CD4-positive, alpha-beta T cell treated with Interleukin-1 beta for 1 hour (primary cell): ENCODE measurements at places on chromosomes 3 and 15.

DNA sequence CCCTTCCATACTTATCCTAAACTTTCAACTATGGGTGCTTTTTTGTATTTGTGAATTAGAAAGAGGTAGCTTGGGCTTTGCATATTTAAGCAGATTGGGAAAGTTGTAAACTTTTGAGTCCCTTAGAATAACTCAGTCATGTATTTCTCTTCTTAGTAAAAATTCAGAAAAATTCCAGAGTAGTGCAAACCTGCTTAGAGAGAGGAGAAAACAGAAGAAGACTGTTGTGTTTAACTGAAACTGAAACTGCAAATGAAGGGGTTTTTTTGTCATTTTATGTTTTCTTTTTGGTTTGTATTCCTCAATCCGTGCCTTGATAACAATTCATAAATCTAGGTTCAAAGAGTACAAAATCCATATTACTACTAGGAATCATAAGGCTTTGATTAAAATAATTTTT, 31.3 kb downstream of the CD200 start:
- no peak for DNase-seq

GRCh38 chr15:47741082-47741481, 23.8 kb downstream of the SEMA6D start:
- DNase-seq: no peak

DNA sequence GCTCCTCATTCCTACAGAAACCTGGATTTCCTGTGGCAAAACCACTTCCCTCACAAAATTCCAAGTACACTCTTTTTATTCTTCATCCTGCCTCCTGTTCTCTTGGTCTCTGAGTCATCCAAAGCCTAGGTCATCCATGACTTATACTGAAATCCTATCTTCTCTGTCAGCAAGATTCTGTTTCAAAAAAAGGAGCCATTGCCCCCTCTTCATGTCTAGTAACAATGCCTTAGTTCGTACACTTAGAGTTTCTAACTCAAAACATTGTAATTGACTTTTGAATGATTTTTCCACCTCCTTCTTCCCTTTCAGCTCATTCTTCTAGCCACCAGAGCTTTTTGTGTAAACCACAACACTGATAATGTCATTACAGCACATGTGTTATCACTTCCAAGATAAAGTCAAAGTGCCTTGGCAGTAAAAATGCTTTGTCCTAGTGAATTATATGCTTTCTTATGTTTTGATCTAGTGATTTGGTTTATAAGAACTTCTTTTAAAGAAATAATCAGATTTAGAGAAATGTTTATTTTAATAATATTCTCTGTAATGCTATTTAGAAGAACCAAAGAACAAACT, 256.5 kb upstream of the NECTIN3 start:
- DNase-seq: no peak

- no peak for DNase-seq
Measured at GRCh38 chr3:66693461-66694031, 192.7 kb upstream of the LRIG1 start.

- DNase-seq: no peak
Measured at GRCh38 chr15:55696221-55696620, 46.7 kb downstream of the PRTG start.

GRCh38 chr15:81865850-81866537, 179.8 kb downstream of the MEX3B start:
- DNase-seq: no peak

- no peak for DNase-seq
Measured at GRCh38 chr3:24254649-24255048, 240.0 kb downstream of the THRB start.

- DNase-seq: no peak
Measured at GRCh38 chr3:126777366-126777765, 73.3 kb downstream of the CHCHD6 start.

- DNase-seq: no peak
Measured at GRCh38 chr3:196835086-196835485, 32.6 kb upstream of the SENP5 start.

DNA sequence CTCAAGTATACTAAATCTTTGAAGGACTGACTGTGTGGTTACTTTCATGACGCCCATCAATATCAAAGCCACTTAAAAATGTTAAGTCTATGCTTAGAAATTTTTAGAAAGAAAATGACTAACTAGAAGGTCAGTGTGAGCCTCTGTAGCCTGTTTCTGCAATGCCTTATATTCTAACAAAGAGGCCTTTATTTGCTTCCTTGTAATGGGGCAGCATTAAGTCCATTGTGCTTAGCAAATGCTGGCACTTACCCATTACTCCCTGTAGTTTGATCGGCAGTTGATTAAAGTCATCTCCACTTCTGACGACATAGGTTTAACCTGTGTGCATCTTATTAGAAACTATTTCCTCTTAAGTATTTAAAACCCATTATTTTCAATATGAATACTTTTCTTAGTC, 91.6 kb upstream of the FAM98B start:
- no peak for DNase-seq

DNA sequence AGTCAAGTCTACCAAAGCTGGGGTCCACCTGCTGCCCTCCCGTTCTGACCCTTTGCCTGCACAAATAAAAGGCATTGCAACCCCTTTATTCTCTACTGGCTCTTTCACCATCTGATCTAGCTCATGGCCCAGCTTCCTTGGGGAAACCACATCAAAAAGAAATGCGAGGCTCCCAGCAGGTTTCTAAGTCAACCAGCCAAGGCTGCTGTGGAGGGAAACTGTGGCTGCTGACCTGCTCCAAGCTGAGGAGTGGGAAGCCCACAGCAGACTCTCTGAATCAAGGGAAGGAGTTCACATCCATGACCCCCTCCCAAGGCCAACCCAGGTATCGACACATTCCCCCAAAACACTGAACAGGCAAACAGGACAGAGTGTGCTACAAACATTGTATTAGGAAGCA, 25.2 kb upstream of the SLCO2A1 start:
- no peak for DNase-seq

GRCh38 chr3:128100161-128100560, 23.5 kb downstream of the RUVBL1 start:
- no peak for DNase-seq

GRCh38 chr15:64970698-64971097, 19.0 kb downstream of the SPG21 start:
- no peak for DNase-seq

DNA sequence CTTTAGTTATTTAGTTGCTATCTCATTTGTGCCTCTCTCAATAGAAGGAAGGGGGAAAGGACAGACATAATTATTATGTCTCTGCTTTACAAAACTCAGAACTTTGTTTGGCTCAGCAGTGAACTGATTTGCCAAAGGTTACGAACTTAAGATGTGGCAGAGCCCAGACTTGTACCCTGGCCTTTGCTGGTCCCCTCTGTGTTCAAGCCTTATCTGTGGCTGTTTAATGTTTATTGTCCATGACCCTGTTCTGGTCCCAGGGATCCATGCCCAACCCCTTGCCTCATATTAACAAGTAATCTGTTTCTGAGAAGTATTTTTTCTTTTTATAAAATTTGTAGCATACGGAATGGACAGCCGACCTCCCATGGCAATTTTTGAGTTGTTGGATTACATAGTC, 10.7 kb downstream of the SNAPC5 start:
- DNase-seq: no peak

DNA sequence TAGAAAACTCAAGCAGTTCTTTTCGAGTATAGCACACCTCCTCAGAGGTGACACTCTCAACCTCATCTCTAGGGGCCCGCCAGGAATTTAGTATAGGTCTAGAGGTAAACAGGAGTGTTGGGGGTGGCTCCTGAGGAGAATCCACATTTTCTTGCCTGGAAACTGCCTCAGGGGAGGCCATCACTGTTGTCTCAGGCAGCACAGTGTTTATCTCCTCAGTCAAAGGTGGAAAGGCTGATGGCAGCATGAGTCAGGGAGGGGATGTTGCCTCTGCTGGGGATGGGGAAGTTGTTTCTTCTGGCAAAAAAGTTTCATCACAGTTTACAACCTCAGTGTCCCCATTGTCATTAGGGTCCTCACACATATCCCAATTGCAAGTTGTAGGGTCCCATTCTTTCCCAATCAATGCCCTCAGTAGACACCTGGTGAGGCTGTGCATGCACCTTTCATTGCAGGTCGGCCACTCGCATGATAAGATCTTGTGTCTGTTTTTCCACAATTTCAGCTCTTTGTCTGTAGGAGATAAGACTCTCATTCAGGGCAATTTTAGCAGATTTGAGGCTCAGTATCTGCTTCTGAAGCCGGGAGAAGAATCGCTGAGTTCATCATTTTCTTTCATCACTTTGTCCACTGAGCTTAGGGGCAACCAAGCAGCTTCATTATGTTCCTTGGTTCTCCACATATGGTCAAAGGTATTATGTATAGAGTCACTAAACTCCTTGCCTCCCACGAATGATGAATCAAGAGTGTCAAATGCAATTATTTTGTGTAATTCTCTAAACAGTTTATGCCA, 25.8 kb downstream of the NAALADL2 start:
- no peak for DNase-seq

DNA sequence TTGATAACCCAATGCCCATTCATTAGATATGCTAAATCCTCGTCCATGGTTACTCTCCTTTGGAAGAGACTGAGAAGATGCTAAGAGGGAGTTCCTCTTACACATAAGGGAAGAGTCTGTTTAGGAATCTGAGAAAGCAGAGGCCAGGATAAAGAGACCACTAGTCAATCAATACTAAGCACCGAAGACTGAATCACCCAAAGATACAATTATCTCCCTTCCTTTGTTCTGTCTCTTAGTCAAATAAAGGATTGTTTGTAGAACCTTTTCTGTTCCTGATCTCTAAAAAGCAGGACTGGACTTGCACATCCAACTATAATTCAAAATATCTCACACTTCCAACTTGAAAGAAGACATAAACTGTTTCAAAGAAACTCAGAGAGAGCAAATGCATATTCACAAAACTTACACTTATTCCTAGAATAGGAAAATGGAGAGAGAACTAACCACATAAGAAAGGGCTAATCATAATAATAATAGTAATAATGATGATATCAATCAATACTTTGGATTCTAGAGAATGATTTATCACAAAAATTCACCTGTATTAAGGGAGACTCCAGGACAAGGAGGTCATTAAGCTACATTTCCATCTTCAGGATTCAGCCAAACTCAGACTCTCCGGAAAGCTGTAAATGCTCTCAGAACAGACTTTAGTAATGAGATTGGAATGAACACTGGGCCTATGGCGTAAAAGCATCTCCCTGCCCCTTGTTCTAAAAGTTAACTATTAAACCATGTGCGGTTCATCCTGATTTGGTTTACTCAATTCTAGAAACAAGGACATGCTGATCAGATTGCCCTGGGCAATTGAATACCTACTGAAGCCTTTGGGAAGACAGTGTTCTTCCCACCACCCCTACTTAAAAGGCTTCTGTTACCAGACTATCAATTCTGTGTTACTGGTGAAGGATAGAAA, 401.5 kb downstream of the ZBTB20 start:
- DNase-seq: no peak

- no peak for DNase-seq
Measured at GRCh38 chr3:194139814-194140391, 4.0 kb downstream of the HES1 start.

DNA sequence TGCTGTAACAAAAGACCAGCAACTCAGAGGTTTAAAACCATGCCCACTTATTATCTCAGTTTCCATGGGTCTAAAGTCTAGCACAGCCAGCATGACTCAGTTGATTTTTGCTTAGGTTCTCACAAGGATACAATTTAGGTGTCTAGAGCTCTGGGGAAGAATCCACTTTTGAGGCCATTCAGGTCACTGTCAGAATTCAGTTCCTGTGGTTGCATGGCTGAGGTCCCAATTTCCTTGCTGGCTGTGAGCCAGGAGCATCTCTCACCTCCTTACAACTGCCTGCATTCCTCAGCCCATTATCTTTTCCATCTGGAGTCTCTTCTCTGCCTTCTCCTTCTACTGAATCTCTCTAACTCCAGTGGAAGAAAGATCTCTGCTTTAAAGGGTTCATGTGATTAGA, 240.5 kb upstream of the CFAP20DC start:
- no peak for DNase-seq

- DNase-seq: no peak
Measured at GRCh38 chr3:189502676-189503257, 128.4 kb upstream of the TP63 start.

DNA sequence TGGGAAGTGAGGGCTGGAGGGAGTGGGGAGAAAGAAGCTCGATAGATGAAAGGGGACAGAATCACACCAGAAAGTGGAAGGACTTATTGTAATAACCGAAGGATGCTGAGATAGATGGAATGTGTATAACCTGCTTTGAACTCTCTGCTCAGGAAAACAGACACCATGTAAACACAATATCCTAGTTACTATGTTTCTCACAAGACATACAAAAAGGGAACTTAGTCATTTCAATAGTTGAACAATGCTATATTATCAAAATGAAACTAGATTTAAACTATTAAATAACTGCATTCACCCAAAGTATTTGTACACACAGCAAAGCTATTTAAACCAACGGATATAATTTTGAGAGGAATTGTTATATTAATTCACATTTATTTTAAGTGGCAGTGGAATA, 108.3 kb upstream of the GADL1 start:
- DNase-seq: no peak

GRCh38 chr3:23602971-23603370, 202.8 kb upstream of the UBE2E1 start:
- DNase-seq: no peak

GRCh38 chr3:38128303-38128655, 8.6 kb downstream of the ACAA1 start:
- no peak for DNase-seq

- no peak for DNase-seq
Measured at GRCh38 chr15:53160092-53160704, 370.1 kb upstream of the ONECUT1 start.

DNA sequence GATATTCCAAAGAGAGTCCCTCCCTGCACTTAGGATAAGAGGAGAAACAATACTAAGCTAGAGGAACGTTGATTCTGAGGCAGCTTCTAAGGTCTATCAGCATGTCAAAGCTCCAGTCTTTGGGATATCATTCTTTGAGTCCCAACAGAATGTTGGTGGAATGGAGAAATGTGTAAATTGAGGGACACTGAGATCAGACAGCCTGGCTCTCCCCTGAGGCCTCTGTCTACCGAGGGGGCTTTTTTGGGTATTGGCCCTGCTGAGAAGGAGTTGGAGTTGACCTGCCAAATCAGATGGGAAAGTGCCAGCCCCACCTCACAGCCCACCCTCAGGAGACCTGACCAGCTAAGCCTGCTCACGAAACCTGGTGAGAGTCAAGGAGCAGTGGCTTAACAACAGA, 27.6 kb upstream of the LRTM1 start:
- DNase-seq: no peak

- no peak for DNase-seq
Measured at GRCh38 chr3:136070953-136071949, 105.7 kb downstream of the PPP2R3A start.
